ENCODE measurements at places on chromosomes 2 and 18.

- DNase-seq, result no peak
Observed at GRCh38 chr2:148530350-148530749, 114.2 kb upstream of the EPC2 start.

DNA sequence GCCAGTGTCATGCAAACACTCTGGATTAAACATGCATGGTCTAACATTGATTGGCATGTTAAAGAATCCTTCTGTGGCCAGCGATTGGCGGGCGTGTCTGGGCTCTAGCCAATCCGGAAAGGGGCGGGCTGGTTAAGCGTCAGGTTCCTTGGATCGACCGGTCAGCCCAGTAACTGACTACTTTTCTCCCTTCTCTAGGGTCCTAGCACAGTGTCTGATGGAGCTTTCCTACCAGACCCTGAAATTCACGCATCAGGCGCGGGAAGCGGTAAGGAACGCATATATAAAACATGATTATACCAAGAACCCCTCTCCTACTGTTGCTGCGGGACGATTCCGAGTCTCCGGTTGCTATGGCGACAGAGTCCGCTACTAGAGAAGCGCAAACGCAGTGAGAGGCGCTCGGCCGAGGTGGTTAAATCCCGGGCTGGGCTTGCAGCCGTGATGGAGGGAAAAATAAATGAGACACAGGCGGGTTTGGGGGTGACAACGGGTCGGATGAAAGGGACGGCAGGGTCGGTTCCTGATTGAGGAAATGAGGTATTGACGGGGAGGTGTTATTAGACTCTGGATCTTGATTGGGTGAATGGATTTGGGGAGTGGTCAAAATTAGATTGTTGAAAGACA is 29.4 kb downstream of the KATNAL2 start:
- DNase-seq, result peak; percentile 88

DNA sequence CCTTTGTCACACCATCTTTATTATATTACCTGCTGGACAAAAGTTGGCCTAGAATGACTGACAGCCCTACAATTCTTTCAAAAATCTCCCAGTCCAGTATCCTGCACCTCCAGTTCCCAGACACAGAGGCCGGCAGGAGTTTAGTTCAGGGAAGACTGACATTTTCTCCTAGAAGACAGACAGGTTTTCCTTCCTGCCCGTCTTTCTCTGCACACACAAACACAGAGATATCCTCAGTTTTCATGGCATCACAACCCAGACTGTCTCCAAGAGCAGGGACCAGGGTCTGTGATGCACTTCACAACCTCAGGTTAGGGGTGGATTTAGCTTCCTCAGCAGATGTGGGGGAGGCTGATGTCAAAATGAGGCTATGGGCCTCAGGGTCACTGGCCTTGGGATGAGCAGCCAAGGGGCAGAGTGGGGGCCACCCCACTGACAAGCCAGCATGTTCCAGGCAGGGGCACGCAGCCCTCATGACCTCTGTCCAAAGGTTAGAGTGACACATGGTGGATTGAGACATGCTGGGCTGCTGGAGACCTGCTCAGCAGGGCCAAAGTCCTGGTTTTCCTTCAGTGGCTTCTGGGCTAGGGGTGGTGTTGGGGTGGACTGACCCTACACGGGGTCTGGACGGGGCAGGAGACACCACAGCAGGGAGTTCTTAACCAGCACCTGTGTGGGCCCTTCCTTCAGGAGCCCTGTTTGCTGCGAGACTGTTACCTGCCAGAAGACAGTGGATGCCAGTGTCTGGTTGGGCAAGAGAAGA is 70.5 kb downstream of the SFXN5 start:
- DNase-seq, result no peak

GRCh38 chr18:39701839-39702238 is 2136.2 kb upstream of the CELF4 start:
- DNase-seq, result no peak

- no peak for DNase-seq
Observed at GRCh38 chr2:56068746-56069145, 115.0 kb upstream of the CCDC85A start.

- DNase-seq, result no peak
Observed at GRCh38 chr18:8142131-8142711, 467.0 kb upstream of the RAB12 start.

DNA sequence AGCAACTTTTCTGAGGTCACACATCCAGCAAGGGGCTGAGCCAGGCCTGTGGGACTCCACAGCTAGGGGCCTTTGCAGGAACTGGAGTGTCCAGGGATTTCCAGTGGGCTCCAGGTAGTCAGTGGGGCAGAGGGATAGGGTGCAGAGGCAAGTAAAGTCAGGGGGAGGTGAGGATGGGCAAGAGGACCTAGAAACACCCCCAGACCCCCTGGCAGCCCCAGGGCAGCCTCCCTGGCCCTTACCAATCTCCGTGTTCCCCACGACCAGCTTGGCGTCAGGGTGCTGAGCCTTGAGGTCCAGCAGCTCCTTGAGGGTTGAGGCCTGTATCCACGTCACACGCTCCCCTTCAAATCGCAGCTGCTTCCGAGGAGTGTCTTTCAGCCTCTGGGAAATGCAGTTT is 28.4 kb downstream of the XDH start:
- no peak for DNase-seq

DNA sequence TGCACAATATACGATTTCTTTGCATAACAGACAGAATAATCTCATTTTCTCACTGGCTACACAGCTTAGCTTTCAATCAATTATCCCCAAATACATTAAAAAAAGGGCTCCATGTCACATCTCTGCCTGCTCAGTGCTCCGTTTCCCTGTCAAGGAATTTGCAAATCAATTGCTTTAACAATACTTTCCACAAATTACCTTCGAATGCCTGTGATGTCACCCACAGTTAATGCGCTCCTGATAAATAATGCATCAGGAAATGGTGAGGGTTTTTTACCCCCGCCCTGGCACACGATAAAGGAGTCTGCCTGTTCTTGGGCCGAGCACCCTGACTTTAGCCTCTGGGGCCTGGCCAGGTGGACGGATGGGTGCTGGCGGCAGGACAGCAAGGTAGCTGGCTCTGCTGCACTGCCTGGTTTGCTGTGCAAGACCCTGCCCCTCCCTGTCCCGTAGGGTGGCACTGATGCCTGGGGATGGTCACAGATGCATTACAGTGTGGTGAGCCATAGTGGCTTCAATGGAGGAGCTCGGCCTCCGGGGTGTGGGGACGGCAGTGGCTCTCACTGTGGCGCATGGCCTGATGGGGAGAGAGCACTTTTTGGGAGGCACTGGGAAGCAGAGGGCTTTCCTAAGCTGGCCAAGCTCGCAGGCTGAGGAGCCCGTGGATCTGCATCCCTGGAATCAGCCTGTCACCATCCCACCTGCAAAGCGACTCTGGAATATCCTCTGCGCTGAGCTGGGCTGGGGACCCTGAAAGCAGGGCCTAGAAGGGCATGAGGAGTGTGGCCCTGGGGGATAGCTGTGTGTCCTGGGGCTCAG is 88.3 kb upstream of the HS6ST1 start:
- no peak for DNase-seq

GRCh38 chr2:108701208-108701607 is 18.1 kb upstream of the RANBP2 start:
- no peak for DNase-seq

DNA sequence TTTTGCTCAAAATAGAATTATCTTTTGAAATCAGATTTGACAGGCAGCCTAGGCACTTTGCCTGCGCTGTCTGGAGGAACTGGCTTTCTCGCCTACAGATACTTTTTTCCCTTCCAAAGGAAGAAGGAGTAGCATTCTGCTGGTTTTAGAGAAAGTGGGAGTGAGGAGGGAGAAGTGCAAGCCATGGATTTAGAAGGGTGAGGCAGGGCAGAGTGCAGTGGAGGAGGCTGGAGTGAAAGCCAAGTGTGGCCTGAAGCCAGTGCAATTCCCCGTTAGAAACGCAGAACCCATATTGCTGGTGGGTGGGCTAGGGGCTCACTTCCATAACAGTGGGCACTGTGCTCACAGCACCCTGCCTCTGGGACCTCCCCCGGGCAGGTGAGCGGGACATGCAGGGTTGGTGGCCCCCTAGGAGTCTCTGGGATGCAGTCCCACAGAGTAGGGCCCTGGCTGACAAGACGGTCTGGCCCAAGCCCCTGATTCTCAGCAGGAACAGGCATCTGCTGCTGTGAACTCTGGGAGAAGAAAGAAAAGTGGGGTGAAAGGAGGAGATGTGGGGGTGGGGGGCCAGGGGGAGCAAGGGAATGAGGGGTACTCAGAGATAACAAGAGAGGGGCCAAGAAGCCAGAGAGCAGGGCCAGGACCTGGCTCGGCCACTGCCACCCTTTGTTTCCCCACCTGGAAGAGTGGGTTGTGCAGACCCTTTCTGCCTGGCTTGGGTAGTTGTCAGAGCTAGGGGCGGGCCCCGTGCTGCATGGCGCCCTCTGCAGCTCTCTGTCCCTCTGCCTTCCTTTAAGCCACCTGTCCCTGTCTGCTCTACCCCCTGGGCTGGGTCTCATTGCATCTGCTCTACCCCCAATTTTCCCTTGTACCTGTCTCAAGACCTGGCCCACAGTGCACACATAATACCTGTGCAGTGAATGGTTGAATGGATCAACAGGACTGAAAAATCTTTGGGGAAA is 273.5 kb upstream of the HS6ST1 start:
- no peak for DNase-seq

GRCh38 chr2:203225423-203226039 is 13.3 kb upstream of the CYP20A1 start:
- peak; percentile 5 for DNase-seq

DNA sequence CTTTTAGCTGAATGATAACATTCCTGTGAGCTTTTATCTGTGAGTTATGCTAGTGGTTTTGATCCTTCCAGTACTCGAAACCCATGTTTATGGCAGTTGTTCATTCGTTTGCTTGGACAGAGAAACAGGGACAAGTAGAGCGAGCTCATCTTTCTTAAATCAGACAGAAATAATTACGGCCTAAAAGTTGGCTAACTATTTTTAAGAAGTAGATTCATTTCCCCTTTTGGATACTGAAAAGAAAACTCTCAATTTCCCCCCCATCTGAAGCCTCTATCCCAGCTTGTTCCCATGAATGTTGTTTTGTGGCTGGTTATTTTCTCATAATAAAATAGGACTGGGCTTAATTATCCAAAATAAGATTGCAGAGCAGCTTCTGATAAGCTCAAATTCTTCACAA is 67.1 kb downstream of the ANTXR1 start:
- DNase-seq, result no peak

- no peak for DNase-seq
Observed at GRCh38 chr2:72128059-72128842, 19.4 kb downstream of the CYP26B1 start.

DNA sequence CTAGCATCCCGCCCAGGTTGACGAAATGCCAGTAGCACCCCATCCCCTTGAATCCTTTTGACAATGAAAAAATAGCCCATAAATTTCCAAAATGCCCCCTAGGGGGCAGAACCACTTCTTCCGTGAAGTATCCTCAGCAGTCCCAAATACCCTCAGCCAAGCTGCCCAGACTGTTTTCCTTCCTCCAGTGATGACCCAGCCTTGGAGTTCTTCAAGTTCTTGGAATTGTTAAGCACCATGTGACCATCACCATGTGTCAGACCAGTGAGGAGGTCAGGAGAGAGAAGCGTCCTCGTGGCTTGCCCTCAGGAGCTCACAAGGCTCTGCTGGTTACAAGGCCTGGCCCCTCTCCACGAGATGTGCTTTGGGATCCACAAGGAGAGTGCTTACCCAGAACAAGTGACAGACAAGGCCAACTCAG is 1.4 kb upstream of the SLC23A3 start:
- DNase-seq, result no peak

- no peak for DNase-seq
Observed at GRCh38 chr2:161165811-161166210, 5.6 kb downstream of the TANK start.

DNA sequence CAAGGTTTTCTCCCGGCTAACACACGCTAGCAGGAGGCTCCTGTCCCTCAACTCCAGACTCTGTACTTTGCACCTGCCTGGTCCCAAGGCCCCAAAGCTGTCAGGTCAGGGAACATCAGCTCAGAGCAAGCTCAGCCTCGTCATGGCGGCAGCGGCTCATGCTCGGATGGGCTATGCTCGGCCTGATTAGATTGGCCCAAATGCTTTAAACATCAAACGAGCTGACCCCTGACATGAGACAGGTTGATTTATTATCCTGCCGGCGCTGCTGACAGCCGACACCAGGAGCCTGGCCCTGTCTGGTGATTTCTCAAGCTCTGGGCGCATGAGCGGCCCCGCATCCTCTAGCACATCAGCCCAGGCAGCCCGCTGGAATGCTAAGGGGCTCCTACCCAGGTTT is 436.4 kb downstream of the EIPR1 start:
- DNase-seq, result no peak

- no peak for DNase-seq
Observed at GRCh38 chr2:41610501-41611190, 437.2 kb upstream of the PKDCC start.

DNA sequence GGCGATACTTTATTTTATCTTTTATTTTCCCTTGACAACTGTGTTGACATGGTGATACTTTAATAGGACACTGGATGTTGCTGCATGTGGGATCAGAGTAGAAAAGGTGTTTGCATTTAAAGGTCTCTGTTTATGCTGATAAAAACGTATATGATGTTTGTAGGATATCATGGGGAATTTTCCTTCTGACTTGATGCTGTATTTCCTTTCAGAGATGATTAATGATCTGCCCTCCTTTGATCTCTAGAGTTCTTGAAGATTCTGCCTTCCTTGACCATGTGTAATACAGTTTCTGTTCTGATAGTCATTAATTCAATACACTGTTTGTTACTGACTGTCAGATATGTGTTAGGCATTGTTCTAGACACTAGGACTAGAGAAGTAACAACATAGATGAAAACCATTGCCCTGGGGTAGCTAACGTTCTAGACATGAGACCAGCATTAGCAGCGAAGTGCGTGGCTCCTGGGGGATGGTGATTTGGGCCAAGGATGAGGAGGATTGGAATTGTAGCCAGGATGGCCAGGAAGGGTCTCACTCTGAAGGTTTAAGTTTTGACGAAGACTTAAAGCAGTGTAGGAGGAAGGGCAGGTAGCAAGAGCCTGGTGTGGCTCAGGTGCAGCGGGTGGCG is 2.8 kb downstream of the ATG4B start:
- DNase-seq, result no peak

DNA sequence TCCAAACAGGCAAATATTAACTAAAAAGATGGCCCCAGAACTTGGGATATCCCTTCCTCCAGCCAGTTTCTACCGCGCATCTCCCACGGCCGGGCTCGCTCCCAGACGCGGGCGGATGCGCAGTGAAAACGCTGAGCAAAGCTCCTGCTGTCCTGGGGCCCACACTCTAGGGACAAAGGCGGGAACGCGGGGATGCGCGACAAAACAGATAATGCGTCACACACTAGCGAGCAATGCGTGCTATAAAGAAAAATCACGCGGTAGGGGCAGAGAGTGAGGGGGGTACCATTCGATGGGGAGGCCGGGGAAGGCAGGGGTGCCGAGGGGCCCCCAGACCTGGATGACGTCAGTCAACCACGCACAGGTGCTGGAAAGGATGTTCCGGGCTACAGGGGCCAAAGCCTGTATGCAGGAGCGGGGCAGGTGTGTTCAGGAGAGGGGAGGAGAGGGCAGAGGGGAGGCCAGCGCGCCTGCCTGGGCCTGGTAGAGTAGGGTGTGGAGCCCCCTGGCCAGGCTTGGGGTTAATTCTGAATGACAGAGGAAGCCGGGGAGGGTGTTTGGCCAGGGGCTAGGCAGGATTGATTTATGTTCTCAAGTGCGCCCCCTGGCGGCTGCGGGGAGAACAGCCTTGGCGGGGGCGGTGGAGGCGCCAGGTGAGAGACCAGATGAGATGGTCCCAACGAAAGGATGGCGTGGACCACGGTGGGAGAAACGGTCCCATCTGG is 14.9 kb upstream of the ITM2C start:
- DNase-seq, result no peak

GRCh38 chr2:46653539-46653938 is 174.2 kb downstream of the TMEM247 start:
- DNase-seq, result no peak

GRCh38 chr2:159982270-159982669 is 80.1 kb downstream of the PLA2R1 start:
- DNase-seq, result no peak

GRCh38 chr18:46211816-46212215 is 107.6 kb downstream of the HAUS1 start:
- no peak for DNase-seq

Measured in DMS 273 treated with DMSO at 0.1 percent for 48 hours (cell line).